ENCODE measurements at places on chromosomes 2 and 18. TPM values are rescaled to one million over a fixed set of nuclear protein-coding genes. Genes with fewer than 3 reads are reported as not detected.
A peak's percentile ranks its signal among the peaks of the same experiment; 100 is the strongest.

- peak overlapping the region; percentile 19 for H3K27ac ChIP-seq
- DNase-seq, result peak; percentile 70
- H3K4me1 ChIP-seq, result peaks cover 45% of the 10 kb centered on the region
- H3K36me3 ChIP-seq, result no peaks in the 10 kb centered on the region
- no peak overlapping the region for H3K4me3 ChIP-seq
Measured at GRCh38 chr2:85433511-85434089, 15.1 kb downstream of the SH2D6 start.

The GPR55 gene
- 0.74 TPM for total RNA-seq

DNA sequence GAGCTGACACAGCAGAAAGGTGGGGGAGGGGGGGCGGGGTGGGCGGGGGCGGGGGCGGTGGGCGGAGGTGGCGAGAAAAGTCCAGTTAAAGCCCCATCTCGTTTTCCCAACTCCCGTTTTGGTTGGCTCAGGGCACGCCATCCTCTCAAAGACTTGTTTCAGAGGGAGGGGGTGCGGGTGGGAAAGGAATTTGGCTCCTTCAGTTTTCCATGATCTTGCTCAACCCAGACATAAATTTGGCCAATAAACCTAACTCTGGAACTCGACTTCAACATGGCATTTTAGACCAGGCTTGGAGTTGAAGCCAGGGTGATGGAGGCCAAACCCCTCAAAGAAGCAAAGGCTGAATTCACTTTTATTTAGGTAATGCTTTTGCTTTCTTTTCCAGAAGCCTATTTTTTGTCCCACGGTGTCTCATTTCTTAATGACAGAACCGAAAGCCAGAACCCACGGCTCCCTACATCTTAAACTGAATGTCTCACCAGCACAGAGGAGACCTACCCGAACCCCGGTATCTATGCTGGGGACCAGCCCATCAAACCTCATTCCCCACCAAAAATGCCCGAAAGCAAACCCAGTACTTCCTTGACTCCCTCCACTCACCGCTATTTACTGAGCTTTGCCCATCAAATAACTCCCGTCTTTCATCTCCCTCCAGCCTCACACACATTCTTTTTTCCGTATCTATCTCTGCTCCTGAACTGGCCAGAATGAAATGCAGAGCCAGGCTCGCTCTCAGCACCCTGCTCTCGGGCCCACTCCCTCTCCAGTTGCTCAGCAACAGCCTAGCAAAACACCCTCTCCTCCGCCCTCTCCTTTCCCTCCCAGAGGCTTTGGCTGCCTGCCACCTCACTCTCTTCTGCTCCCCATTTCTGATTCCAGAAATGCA lies 4.3 kb downstream of the IGFBP5 start:
- peaks cover 34% of the 10 kb centered on the region for H3K27me3 ChIP-seq
- H3K4me3 ChIP-seq, result peak overlapping the region; percentile 46
- peak; percentile 72 for DNase-seq
- peak overlapping the region; percentile 74 for H3K27ac ChIP-seq

GRCh38 chr2:25649786-25650185 lies 23.6 kb downstream of the DTNB start:
- H3K4me3 ChIP-seq, result no peak overlapping the region
- H3K27me3 ChIP-seq, result no peaks in the 10 kb centered on the region
- H3K4me1 ChIP-seq, result no peaks in the 10 kb centered on the region
- no peak overlapping the region for H3K27ac ChIP-seq
- no peaks in the 10 kb centered on the region for H3K36me3 ChIP-seq

GRCh38 chr2:9179572-9180201 lies 26.9 kb upstream of the ASAP2 start:
- no peak for DNase-seq
- peaks cover 14% of the 10 kb centered on the region for H3K4me1 ChIP-seq
- no peaks in the 10 kb centered on the region for H3K27me3 ChIP-seq
- H3K27ac ChIP-seq, result peak overlapping the region; percentile 59

The GTF2A1L gene
- total RNA-seq, result not detected

Measured in lower lobe of right lung (tissue), 2 donors.